ENCODE measurements at places on chromosomes 3 and 15.

DNA sequence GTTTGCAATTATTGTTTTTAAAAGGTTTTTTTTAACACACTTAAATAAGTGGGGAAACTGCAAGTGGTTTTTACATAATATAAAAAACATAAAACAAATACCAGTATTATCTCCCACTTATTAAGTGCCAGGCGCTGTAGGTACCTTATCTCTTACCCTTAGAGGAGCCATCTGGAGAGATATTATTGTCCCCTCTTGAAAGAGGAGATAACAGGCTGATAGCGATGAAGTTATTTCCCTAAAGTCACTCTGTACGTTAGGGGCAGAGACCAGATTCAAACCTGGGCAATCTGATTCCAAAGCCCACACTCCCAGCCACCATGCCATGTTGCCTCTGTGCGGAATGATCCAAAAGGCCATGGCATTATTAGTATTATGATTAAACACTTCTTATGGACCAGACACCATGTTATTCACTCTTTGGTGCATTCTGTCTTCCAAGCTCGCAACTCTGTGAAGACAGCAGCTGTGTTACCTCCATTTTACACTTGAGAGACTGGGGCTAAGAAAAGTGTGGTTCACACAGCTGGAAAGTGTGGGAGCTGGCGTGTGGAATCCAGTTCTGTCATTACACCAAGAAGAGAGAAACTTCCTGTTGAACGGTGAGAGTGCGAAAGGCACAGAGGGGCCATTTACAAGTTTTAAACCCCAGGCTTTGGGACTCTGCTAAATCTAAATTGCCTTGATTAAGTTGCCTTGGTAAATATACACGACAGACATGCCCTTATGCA, 79.9 kb upstream of the MITF start:
- no peak for DNase-seq

DNA sequence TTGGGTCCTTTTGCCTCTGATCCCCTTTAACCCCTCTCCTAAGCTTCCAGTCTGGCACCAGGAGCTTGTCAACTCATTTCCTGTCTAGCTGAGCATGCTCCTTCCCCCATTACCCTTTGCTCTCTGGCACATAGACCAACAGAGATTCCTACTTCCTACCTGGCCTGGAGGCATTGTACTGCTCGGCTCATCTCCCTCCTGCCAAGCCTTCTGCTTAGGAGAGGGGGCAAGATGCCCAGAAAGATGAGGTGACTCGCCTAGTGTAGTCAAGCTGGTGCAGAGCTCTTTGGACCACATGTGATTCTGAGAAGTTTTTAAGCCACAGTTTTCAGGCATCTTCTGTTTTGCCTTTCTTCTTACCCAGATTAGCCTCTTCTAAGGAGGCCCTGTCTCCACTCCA, 95.4 kb downstream of the ZNF621 start:
- no peak for DNase-seq

DNA sequence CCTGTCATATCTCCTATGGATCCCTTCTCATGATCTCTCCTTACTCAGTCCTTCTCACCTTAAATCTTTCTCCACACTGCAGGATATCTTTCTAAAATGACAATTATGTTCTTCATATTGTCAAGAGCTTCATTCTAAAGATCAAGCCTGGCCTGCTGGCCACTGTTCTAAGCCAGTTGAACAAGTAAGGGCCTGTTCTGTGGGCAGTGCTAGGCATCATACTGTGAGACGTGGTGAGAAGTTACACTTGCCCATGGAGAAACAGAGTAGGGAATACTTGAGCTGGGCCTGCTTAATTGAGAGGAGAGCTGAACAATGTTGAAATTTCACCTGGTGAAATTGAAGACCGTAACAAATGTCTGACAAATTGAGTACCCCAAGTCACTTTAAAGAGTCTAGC, 184.1 kb upstream of the RASGRP1 start:
- no peak for DNase-seq

DNA sequence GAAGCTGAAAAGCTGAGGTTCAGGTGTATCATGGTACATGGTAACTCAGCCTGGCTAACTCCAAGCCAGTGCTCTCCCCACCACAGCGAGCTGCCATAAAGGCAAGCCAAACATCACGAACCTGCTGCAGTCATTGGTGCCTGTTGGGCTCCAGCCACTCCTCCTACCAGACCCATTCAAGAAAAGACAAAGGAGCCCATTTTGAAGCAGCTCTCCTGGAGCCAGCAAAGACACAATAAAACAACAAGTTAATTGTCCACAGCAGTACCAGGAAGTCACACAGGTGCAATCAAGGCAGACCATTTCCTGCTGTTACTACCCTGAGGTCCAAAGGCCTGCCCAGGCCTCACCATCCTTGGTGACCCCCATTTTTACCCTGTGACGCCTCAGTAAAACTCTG, 77.6 kb downstream of the DAPK2 start:
- no peak for DNase-seq

- DNase-seq, result no peak
These were observed 8.7 kb upstream of the ZNF589 start for GRCh38 chr3:48232232-48232631.

DNA sequence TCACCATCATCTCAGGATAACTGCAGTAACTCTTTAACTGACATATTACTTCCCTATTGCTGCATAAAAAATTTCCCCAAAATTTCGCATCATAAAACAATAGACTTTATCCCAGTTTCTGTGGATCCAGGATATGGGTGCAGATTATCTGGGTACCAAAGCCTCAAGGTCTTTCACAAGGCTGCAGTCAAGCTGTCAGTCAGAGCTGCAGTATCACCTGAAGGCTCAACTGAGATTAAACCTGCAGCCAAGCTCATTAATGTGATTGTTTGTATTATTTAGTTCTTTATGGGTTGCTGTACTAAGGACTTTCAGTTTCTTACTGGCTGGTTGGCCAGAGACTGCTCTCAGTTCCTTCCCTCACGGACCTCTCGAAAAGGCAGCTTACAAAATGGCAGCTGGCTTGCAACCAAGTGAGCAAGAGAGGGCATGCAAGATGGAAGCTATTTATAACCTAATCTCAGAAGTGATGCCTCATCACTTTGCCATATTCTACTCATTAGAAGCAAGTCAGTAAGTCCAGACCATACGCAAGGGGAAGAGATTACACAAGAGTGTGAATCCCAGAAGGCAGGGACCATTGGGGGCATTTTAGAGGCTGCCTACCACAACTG, 54.9 kb downstream of the DCUN1D1 start:
- no peak for DNase-seq

- DNase-seq, result no peak
These were observed 39.9 kb downstream of the LEO1 start for GRCh38 chr15:51931638-51932037.

DNA sequence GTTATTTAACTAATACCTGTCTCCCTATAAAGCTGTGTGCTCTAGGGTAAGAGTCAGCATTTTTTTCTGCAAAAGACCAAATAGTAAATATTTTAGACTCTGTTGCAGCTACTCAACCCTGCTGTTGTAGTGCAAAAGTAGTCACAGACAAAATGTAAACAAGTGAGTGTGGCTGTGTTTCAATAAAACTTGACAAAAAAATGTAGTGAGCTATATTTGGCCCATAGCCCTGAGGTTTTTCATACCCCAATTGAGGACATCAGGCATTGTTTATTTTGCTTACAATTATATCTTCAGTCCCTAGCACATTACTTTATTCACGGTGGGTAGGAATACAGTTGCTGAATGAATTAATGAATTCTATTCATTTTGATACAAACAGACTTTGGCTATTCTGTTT, 58.7 kb upstream of the TBC1D5 start:
- no peak for DNase-seq

DNA sequence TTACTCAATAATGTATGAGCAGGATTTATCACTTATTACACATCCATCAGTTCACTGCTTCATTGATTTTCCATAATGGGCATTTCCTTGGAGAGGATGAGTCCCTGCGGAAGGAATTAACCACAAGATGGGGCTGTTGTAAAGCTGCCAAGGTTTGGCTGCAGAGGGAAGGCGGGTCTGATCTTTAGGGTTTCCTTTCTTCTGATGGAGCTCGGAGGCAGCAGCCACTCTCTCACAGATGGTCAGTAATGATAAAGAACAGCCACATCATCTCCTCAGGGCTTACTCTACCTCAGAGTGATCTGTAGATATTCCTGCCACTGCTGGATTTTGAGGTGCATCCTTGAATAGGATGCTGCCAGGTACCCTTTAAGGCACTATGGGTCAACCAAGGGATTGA, 115.2 kb downstream of the USP13 start:
- no peak for DNase-seq

GRCh38 chr15:42145546-42146455, 10.6 kb downstream of the PLA2G4F start:
- DNase-seq, result no peak

DNA sequence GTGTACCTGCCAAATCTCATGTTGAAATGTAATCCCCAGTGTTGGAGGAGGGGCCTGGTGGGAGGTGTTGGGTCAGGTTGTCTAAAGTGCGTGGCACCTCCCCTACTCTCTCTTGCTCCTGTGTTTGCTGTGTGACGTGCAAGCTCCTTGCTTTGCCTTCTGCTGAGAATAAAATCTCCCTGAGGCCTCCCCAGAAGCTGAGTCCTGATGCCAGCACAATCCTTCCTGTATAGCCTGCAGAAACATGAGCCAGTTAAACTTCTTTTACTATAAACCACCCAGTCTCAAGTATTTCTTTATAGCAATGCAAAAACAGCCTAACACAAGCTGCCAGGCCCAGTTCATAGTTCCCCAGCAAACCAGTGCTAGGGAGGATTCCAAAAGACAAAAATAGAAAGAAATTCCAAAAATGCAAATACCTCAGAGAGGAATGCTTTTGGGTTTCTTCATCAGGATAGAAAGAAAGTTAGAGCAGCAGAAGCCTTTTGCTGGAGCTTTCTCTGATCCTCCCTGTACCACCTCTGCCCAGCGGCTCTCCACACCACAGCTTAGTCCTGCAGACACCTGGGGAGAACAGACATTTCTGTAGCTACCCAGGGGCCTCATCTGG, 25.9 kb upstream of the CDV3 start:
- no peak for DNase-seq

DNA sequence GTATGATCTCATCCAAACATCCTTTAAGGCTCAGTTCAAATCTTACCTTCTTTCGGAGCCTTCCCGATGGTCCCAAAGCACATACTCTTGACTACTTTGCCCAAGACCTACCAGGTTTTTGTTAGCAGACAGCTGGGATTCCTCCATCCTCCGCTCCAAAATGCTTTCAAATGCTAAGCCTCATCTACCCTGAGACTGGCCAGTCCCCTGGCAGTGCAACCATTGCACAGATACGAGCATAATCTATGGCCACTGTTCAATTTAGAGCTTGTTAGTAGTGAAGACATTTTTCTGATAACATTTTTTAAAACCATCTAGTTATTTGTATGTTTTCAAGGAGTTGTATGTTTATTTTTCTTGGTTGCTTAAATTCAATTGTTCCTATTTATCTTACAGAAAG, 264.4 kb upstream of the NR2F2 start:
- no peak for DNase-seq

DNA sequence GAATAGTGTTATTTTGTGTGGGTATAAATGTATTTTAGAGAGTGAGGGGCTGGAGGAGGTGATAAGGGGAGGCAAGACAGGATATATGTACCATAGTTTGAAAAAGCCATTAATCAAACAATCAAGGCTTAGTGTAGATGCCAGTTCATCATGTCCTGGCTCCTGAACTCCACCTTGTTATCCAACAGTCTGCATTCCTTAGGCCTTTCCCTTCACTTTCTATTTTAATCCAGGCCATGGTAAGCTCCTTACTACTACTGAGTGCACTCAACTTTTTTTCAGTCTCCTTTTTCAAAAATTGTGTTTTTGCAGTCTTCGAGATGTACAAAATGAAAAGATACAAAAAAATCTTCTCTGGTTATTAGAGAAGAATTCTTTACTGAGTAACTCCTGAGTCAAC, 700.5 kb upstream of the NAALADL2 start:
- no peak for DNase-seq

DNA sequence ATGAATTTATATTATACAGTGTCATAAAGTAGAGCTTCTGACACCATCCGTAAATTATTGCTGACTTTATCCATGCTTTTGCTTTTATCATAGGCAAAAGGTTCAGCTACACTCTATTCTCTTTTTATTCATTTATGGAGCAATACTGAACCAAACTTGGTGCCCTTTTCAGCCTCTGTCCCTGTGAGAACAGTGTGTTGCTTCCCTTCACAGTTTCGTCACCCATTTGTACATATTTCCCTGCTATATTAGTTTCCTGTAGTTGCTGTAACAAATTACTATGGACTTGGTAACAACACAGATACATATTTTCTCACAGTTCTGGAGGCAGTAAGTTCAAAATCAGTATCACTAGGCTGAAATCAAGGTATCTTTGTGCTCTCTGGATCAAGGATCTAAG, 2.8 kb upstream of the RPL24 start:
- no peak for DNase-seq

DNA sequence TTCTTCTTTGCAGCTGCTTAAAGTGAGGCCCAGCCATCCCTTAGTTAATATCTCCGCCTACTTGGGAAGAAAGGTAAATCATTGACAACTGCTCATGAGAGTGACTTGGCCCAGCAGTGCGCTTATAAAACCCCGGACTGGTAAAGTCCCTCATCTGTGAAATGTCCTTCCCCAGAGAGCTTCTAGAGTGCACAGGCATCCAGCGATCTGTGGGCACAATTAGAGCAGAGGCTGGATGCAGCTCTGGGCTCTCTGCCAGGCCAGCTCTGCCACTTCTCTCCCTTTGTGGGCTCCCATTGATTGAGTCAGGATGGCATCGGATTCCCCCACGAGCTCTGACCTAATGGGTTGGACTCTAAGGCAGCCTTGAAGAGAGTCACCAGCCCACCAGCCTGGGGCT, 219.0 kb upstream of the LINGO1 start:
- no peak for DNase-seq

DNA sequence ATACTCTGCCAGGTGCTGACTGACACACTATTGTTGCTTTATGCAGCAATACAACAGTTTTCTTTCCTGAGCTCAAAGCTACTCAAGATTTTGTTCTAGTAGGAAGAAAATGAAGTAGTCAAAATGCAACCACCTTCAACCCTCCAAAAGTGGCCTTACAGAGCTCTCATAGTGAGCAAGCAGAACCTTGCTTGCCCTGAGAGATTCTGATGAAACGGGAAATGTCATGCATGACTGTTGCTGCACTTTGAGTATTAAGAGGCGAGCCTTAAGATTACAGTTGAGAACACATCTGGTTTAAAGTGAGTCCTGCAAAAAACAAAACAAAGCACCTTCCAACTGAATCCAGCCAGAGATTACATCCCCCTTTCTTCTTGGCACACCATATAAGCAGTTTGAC, 29.7 kb downstream of the MINDY4B start:
- DNase-seq, result no peak
